ENCODE measurements at places on chromosomes 3 and 15.
A peak's percentile ranks its signal among the peaks of the same experiment; 100 is the strongest.

GRCh38 chr3:109640146-109640652 is 302.9 kb upstream of the DPPA4 start:
- DNase-seq, result no peak

DNA sequence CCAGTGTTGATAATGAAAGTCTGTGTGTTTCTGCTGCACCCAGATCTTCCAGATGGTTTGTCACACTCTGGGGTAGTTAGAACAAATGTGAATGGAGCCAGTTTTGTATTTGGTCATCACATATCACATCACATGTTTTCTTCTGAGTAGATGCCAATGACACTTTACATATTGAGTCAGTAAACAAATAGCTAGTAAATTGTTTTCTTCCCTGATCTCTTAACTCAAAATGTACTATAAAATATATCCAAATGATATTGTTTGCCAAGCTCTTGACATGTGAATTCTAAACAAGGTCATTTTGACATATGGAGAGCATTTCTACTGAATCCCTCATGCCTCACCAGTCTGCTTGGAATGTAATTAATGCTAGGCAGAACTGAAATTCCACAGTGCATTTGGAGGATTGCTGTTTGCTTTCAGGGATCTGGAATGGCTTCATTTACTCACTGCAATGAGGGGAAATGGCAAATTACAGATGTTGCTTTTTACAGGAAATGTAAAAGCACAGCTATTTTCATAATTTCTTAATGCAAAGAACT is 45.0 kb downstream of the PDHB start:
- DNase-seq, result no peak

- DNase-seq, result no peak
These were observed 10.5 kb downstream of the LRRK1 start for GRCh38 chr15:100929641-100930042.

DNA sequence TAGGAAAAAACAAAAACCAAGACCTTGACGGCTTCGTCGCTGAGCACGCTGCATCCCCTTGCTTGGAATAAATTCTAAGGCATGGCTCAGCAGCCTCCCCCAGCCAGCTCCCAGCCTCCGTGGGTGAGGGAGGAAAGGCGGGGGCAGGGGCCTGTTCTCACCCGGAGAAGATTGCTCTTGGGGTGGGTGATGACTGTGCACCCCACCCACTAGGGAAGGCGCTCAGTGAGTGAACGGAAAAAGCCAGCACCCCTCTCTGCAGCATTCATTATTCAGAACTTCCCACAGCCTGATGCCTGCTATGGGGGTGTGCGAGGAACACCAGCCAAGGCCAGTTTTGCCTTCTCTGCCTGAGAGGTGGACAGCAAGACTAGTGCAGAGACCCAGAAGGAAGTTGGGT is 19.3 kb upstream of the NTRK3 start:
- no peak for DNase-seq

GRCh38 chr3:193977622-193978021 is 158.3 kb upstream of the HES1 start:
- peak; percentile 34 for DNase-seq

Measured in CD4-positive, alpha-beta T cell treated with Interleukin-4 for 1 hour (primary cell).